ENCODE measurements at places on chromosomes 11 and 22.

- no peak for DNase-seq
Measured at GRCh38 chr11:78074756-78075155, 4.9 kb downstream of the NDUFC2 start.

DNA sequence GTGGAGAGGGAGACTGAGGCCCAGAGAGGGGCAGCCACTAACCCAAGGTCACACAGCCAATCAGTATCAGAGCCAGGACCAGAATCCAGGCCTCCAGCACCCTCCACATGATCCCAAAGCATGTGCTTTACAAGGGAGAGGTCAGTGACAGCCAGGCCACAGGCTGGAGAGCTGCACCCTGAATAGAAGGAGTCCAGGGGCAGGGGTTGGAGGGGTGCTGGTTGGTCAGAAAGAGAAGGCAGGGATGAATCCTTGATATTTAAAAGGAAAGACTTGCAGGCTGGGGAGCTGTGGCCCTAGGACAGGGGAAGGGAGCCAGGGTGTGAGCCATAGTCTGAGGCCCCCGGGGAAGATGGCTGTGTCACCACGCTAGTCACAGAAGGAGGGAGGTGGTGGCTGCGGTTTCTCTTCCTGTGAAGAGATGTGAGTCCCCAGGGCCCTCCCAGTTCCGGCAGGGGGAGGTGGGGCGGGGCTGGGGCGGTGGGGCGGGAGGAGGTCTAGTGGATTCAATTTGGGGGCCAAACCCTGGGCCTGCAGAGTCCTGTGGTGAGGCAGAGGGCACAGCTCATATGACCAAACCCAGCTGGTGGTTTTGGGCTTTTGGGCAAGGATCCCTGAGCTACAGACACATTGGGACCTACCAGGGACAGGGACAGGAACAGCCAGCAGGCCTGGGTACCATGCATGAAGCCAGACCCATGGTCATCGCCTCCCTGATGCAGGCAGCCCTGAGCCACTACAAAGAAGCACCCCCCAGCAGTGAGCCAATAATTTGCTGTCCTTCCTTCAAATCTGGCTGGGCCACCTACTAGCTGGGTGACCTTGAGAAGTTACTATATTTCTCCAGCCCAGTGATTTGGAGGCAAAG, 14.0 kb downstream of the RAC2 start:
- DNase-seq = peak; percentile 83

DNA sequence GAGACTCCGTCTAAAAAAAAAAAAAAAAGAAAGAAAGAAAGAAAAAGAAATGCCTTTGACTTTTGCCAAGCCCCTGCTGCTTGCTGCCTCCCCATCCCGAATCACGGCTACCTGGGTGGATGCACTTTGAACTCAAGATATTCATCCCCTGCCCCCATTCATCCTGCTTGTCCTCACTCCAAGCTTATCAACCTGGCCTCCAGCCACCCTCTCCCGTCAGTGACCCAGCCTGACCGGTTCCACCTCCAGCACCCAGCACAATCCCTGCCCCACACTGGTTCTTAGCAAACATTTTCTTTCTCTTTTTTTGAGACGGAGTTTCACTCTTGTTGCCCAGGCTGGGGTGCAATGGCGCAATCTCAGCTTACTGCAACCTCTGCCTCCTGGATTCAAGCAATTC, 44.4 kb downstream of the CYTH4 start:
- DNase-seq = no peak

GRCh38 chr22:46652847-46653331, 32.7 kb downstream of the GRAMD4 start:
- DNase-seq = no peak

DNA sequence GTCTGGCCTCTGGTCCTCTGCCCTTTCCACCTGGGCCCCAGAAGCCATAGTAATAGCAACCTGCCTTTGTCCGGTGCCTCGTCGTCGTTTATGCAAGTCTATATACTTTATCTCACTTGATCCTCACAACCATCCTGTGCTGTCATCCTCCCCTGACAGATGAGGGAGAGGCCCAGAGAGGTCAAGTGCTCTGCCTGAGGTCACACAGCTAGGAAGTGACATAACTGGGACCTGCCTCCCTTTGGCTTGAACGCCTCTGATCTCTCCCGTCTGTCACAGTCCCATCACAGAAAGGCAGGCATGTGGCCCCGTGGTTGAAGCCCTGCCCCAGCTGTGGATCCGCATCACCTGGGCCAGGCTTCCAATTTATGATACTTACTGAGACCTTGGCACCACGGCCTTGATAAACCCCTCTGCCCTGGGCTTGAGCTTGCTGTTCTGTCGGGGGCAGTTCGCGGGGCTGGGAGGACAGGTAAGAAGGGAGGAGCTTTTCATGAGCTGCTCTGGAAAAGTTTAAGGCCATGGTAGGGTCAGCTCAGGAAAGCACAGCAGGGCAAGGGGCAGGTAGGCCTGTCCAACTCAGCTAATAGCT, 247.0 kb downstream of the ST3GAL4 start:
- DNase-seq = no peak

DNA sequence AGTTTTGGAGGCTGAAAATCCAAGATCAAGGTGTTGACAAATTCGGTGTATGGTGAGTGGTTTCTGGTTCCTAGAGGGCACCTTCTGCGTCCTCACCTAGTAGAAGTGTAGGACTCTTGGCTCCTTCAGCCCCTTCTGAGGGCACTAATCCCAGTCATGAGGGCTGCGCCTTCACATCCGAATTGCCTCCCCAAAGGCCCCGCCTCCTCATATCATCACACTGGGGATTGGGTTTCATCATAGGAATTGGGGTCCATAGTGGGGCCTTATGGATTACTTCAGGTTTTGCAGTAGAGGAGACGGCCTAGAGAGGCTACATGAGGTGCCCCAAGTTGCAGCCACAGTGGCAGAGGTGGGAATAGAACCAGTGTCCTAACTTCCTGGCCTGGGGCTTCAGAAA, 87.1 kb downstream of the CEP164 start:
- DNase-seq = no peak

- DNase-seq = no peak
Measured at GRCh38 chr22:37225481-37225880, 13.2 kb upstream of the SSTR3 start.

DNA sequence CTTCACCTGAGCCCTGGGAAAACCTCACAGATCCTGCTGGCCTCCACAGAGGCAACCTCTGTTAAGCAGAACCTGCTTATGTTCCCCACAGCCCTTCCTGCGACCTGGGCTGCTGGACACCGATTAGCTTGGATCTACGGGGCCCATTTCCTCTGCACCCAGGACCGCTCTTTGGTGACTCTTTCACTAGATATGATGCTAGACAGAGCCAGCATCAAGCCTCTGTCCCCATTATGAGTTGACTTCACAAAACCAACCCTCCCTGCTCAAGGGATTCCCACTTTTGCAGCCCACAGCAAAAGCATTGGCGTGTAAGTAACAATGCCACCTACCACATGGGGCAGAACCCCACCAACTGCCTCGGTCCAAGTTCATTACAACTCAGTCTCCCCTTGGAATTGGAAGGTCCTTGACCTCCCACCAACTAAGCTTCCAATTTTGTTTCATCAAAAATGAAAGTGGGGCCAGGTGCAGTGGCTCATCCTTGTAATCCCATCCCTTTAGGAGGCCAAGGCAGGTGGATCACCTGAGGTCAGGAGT, 15.2 kb upstream of the TMPRSS4 start:
- no peak for DNase-seq

All from AG08395 (cell line).